ENCODE measurements at places on chromosomes 5 and 9. TPM values are rescaled to one million over a fixed set of nuclear protein-coding genes. Genes with fewer than 3 reads are reported as not detected.

GRCh38 chr9:126638571-126639132, 24.9 kb downstream of the LMX1B start:
- no peak for DNase-seq

DNA sequence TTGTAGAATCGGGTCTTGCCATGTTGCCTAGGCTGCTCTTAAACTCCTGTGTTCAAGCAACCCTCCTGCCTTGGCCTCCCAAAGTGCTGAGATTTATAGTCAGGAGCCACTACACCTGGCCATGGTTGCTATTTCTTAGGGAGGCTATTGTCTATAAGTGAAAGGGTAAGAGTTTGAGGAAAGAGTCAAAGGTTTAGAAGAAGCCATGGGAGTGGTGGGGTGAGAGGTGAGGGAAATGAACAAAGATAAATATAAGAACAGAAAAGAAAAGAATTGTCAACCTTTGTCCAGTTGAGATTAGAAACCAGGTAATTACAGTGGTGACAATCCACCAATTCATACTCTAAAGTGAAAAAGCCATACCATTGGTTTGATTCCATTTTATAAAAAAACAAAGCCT, 32.6 kb upstream of the RANBP6 start:
- DNase-seq: no peak

Gene BASP1
- not detected for total RNA-seq

- no peak for DNase-seq
These were observed 72.5 kb downstream of the SPIN1 start for GRCh38 chr9:88460587-88461332.

GRCh38 chr5:90590170-90590569, 31.6 kb downstream of the ADGRV1 start:
- no peak for DNase-seq

Gene GPR151
- total RNA-seq: not detected

GRCh38 chr9:88011005-88011766, 36.9 kb upstream of the CDK20 start:
- DNase-seq: peak; percentile 4

DNA sequence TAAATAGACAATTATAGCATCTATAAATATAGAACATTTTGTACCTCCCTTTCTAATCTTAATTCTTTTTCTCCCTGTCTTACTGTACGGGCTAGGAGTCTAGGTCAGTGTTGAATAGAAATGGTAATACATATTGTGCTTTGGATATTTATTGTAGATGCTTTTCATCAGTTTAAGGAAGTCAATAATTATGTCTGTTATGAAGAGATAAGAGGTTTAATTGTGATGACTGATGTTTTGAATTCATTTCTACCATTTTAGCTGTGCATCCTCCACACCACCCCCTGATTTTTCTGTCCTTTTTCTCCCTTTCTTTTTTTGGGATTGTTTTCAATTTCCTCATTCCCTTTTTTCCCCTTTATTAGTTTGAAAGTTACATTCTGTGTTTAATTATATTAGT, 95.8 kb downstream of the DOCK2 start:
- no peak for DNase-seq

DNA sequence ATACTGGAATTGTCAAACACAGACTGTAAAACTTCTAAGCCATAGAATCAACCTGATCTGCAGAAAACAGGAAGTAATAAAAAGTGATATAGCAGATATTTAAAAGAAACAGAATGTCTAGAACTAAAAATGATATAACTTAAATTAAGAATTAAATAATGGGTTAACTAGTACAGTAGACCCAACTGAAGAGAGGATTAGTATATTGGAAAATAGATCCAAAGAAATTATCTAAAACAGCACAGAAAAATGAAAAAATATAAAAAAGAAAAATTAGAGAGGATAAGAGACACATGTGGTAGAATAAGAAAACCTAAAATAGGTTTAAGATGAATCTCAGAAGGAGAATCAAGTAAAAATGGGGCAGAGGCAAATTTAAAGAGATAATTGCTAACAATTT, 219.9 kb downstream of the SEMA6A start:
- no peak for DNase-seq
